Fibroblast of lung (primary cell): ENCODE measurements at places on chromosomes 16 and 17. TPM values are rescaled to one million over a fixed set of nuclear protein-coding genes. Genes with fewer than 3 reads are reported as not detected.
A peak's percentile ranks its signal among the peaks of the same experiment; 100 is the strongest.

DNA sequence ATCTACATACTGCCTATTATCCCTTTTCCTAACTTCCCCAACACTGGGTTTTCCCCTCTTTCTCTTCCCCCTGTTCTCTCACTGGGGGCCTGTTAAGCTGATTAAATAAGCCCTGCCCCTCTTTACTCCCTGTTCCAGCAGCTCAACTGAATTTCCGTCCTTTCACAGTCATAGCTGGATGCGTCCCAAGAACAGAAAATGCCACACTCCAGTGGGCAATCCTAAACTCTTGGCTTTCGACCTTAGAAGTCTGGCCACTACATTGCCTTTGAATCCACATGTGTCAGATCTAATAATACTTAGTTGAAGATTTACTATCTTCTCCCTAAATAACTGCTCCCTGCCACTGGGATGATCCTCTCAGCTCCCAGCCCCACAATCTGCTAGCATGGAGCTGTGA lies 34.5 kb downstream of the KCNJ16 start:
- no peaks in the 10 kb centered on the region for H3K27me3 ChIP-seq
- no peak for DNase-seq
- H3K27ac ChIP-seq = no peak overlapping the region
- H3K4me1 ChIP-seq = no peaks in the 10 kb centered on the region

The TRIM72 gene
- total RNA-seq = under 0.01 TPM in 1 of 2 replicates, not detected in the other

The SLC13A2 gene
- not detected in 2 replicates for total RNA-seq

GRCh38 chr17:17416400-17417360 lies 60.1 kb upstream of the MED9 start:
- DNase-seq = peak; percentile 68
- H3K27ac ChIP-seq = peak overlapping the region; percentile 31
- H3K4me3 ChIP-seq = no peak overlapping the region
- no peaks in the 10 kb centered on the region for H3K27me3 ChIP-seq
- no peaks in the 10 kb centered on the region for H3K36me3 ChIP-seq

The CAPNS2 gene
- 0.51 and 0.66 TPM in 2 replicates for total RNA-seq

The HBZ gene
- total RNA-seq = not detected in 2 replicates

The DNAI2 gene
- total RNA-seq = not detected in 2 replicates

DNA sequence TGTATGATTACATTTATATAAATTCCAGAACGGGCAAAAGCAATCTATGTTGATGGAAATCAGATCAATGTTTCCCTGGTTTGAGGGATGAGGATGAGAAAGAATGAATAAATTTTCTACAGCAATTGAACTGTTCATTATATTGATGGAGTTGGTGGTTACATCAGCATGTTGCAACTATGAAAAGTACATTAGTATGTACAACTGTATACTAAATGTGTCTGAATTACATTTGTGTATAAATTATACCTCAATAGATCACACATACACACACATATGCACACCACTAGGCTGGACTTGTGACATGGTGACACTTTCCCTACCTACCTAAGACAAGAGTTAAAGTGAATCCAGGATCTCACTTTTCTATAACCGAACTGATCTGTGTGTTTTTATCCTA lies 608.0 kb downstream of the CDH11 start:
- H3K27me3 ChIP-seq = no peaks in the 10 kb centered on the region
- no peaks in the 10 kb centered on the region for H3K36me3 ChIP-seq
- no peak overlapping the region for H3K27ac ChIP-seq
- no peak for DNase-seq
- H3K4me1 ChIP-seq = no peaks in the 10 kb centered on the region

The NUPR1 gene
- total RNA-seq = 59.3 and 87.0 TPM in 2 replicates

DNA sequence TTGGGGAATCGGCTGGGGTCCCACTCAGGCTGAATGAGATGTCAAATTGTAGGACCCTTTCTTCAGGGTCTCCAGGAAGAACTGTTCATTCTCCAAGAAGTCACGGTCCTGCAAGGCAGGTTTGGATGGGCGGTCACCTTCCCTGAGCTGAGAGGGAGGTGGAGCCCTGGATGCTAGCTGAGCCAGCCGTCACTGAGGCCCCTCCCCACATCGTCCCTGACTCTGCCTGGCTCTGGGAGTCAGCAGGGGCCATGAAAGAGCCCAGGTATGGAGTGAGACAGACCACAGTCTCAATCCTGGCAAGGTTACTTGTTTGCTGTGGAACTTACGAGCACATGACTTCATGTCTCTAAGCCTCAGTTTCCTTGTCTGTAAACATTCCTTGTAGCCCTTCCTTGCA lies 6.0 kb upstream of the MRPL38 start:
- H3K36me3 ChIP-seq = peaks cover 2% of the 10 kb centered on the region
- DNase-seq = no peak
- no peaks in the 10 kb centered on the region for H3K4me1 ChIP-seq
- H3K27ac ChIP-seq = no peak overlapping the region
- H3K4me3 ChIP-seq = no peak overlapping the region
- no peaks in the 10 kb centered on the region for H3K27me3 ChIP-seq

GRCh38 chr17:51807460-51807859 lies 351.1 kb downstream of the CA10 start:
- no peaks in the 10 kb centered on the region for H3K4me1 ChIP-seq
- H3K27ac ChIP-seq = no peak overlapping the region
- H3K27me3 ChIP-seq = no peaks in the 10 kb centered on the region
- no peak overlapping the region for H3K4me3 ChIP-seq

The GP1BA gene
- not detected in 2 replicates for total RNA-seq

DNA sequence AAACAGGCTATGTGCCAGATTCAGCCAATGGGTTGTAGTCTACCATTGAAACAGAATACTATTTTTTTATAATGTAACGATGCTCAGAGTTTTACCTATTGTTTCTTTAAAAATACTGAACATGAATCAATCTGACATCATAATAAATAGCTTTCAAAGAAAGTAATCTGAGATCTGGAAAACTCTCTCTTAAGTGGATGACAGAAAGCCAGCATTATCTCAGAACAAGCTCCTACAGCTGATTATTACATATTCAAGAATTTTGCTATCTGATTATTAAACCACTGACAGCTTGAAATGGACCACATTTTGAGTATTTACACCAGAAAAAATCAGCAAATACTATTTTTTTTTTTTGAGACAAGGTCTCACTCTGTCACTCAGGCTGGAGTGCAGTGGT lies 484.2 kb upstream of the SOX9 start:
- no peaks in the 10 kb centered on the region for H3K36me3 ChIP-seq
- peaks cover 9% of the 10 kb centered on the region for H3K4me1 ChIP-seq
- no peak overlapping the region for H3K4me3 ChIP-seq
- no peak for DNase-seq

DNA sequence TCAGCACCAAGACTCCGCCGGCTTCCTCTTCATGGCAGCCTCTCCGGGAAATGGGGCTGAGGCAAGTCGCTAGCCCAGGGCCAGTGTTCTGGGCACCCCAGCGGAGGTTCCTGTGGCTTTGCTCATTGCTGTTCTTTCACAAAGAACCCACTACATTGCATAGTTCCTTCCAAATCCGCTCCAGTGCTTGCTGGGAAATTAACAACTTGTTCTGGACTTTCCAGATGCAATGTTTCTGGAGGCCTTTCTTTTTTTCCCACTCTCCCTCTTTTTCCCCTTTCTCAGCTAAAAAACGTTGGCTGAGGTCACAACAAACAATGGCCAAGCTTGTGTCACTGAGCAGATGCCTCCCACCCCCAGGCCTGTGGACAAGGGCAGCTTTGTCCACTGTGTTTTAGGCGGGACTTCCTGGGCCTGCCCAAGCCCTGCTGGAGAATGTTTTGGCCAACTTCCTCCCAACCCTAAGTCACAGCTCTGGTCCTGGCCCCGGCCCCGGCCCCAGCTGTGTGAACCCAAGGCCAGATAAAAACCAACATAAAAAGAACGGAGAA lies 131.5 kb upstream of the RCVRN start:
- no peak for DNase-seq
- no peak overlapping the region for H3K4me3 ChIP-seq
- no peaks in the 10 kb centered on the region for H3K4me1 ChIP-seq
- no peaks in the 10 kb centered on the region for H3K27me3 ChIP-seq
- H3K36me3 ChIP-seq = no peaks in the 10 kb centered on the region

GRCh38 chr17:77126519-77126918 lies 14.2 kb upstream of the SEC14L1 start:
- no peak overlapping the region for H3K4me3 ChIP-seq
- no peaks in the 10 kb centered on the region for H3K27me3 ChIP-seq
- no peak for DNase-seq

The SLC5A11 gene
- under 0.01 TPM in 1 of 2 replicates, not detected in the other for total RNA-seq

DNA sequence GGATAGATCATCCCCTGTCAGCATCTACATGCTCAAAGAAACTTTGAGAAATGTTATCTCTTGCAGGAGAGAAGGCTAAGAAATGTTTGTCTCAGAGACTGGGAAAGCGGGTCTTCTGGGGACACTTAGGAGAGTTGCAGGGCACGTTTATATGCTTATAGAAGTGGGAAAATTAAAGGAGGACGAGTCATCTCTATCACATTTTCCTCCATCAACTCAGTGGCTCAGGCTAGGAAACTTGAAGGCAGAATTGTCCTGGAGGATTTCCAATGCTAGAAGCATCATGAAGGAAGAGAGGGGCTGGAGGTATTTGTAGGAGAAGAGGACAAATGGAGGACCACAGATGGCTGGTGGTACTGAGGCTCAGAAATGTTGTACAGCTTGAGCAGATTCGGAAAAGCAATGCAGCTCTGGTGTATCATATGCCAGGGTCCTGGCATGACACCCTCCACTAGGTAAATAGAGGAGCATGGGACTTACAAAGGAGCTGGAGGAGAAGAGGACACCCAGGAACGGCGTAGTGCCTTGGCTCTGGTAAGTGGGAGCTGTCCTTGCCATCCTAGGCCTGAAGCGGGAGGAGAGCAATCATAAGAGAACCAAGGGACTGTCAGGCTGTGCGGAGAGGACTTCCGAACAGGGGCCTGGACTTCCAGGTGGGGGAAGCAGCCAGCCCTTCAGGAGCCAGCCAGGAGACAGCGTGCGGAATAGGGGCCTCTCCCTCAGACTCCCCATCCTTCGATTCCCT lies 4.5 kb upstream of the HS3ST3B1 start:
- H3K4me3 ChIP-seq = no peak overlapping the region
- H3K27ac ChIP-seq = no peak overlapping the region
- no peak for DNase-seq
- H3K27me3 ChIP-seq = no peaks in the 10 kb centered on the region
- no peaks in the 10 kb centered on the region for H3K36me3 ChIP-seq

DNA sequence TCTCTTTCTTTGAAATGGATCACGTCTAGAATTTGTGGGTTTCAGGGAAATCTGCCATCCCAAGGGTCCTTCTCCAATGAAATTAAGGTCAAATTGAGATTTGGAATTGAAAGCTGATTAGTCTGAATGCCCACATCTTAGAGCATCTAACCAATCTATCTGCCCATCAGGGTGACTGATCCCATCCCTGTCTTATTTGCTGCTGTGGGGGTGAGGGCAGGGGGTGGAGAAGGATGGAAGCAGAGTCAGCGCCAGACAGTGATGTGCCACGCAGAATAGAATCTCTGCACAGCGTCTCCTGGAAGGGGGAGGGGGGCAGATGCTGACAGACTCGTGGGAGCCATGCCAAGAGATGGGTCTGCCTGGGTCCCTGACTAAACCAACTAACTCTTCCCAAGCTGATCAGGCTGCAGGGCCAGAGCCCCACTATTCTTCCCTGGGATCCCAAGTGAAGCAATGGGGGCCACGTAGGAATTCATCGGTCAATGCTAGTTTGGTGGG lies 32.1 kb downstream of the CDK5RAP3 start:
- H3K4me3 ChIP-seq = no peak overlapping the region
- DNase-seq = no peak
- H3K4me1 ChIP-seq = peaks cover 9% of the 10 kb centered on the region
- H3K36me3 ChIP-seq = no peaks in the 10 kb centered on the region
- peak overlapping the region; percentile 85 for H3K27ac ChIP-seq
- no peaks in the 10 kb centered on the region for H3K27me3 ChIP-seq

The MT1M gene
- 18.5 and 58.8 TPM in 2 replicates for total RNA-seq

DNA sequence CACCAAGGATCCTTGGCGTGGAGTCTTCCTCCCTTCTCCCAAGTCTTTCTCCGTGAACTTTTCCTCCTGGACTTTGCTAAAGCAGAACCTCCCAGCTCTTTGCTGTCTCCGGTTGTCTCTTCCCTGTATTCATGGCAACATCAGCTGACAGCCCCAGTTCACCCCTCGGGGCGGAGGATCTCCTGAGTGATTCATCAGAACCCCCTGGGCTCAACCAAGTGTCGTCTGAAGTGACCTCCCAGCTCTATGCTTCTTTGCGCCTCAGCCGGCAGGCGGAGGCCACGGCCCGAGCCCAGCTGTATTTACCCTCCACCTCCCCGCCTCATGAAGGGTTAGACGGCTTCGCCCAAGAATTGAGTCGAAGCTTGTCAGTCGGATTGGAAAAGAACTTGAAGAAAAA lies 943 bp downstream of the CNTROB start:
- peak overlapping the region; percentile 97 for H3K4me3 ChIP-seq
- H3K36me3 ChIP-seq = peaks cover 8% of the 10 kb centered on the region
- H3K27ac ChIP-seq = peak overlapping the region; percentile 96

DNA sequence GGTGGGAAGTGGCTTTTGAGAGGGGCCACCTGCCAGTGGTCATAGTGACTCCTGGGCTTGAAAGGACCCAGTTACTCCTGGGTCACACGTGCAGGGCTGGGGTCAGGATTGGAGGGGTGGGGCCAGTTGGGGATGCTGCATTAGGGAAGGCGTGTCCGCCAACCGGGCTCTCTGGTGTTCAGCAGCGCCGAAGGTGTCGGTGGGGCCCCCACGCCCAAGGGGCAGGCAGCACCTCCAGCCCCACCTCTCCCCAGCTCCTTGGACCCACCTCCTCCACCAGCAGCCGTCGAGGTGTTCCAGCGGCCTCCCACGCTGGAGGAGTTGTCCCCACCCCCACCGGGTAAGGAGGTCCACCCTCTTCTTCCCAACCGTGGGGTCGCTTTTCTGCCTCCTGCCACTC lies 9.5 kb downstream of the ABI3 start:
- H3K27ac ChIP-seq = no peak overlapping the region
- DNase-seq = no peak
- peaks cover 19% of the 10 kb centered on the region for H3K27me3 ChIP-seq

- DNase-seq = peak; percentile 71
- peak overlapping the region; percentile 88 for H3K4me3 ChIP-seq
- H3K4me1 ChIP-seq = peaks cover 3% of the 10 kb centered on the region
Measured at GRCh38 chr16:71894229-71894920, 956 bp upstream of the IST1 start.

DNA sequence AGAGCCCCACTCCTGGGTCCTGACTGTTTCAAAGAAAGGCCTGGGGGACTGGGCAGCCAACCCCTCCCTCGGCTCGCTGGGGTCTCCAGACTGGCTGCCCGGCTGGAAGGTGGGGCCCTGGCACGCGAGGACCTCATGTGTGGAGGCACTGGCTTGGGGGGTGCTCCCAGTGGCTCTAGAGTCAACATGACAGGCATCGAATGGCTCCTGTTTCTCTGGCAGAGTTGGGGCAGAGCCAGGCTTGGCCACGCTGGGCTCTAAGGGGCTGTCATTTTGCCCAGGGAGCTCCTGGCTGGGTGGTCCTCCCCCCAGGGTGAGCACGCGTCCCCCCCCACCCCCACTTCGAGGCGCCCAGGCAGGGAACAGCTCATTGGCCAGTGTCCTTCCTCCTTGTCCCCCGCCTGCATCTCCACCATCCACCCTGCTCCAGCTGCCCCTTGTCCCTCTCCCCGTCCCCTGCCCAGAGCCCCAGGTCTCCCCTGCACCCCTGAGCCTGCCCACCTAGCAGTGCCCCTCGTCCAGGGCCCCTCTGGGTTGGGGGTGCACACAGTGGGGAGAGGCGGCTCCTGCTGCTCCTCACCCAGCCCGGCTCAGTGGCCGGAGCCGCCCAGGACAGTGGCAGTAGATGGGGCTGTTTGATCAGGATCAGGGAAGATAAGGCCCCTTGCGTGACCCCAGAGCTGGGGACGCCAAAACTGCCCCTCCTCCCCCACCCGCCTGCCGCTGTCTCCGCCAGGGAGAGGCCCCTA lies 2.7 kb downstream of the GCGR start:
- no peak for DNase-seq
- no peak overlapping the region for H3K27ac ChIP-seq
- no peaks in the 10 kb centered on the region for H3K4me1 ChIP-seq

The WWOX gene
- 16.3 and 18.2 TPM in 2 replicates for total RNA-seq
